Tibial artery (tissue), 4 donors: ENCODE measurements at places on chromosomes 6 and 20.
A peak's percentile ranks its signal among the peaks of the same experiment; 100 is the strongest.

DNA sequence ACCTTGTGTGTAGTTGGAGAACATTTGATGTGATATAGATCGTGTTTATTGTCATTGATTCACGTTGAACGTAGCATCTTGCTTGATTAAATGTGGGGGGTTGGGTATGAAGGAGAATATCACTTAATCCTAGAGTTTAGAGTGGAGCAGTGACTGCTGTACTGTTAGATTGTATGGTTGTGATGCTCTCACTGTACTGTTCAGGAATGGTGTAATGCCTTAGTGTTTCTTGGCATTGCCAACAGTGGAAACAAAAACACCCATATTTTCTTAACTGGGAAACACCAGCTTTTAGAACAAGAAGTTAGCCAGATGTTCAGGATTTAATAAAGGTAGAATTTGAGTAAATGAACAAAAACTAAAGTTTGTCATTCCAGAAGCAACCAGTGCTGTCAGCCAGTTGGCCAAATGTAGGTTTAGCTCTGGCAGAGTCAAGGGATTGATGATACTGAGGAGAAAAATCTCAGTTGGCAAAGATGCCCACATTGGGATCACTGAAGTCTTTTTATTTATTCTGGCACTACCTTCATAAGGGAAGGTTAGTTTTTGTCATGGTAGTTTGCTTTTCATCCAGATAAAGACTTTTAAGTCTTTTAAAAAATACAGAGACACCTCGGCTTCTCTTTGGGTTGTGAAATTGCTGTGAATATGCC, 129.9 kb downstream of the JARID2 start:
- DNase-seq, result no peak
- no peak overlapping the region for H3K4me3 ChIP-seq
- no peaks in the 10 kb centered on the region for H3K27me3 ChIP-seq
- no peaks in the 10 kb centered on the region for H3K36me3 ChIP-seq
- peaks cover 15% of the 10 kb centered on the region for H3K4me1 ChIP-seq
- no peak overlapping the region for H3K27ac ChIP-seq

- H3K27ac ChIP-seq, result no peak overlapping the region
- DNase-seq, result peak; percentile 34
- H3K27me3 ChIP-seq, result peaks cover 22% of the 10 kb centered on the region
- H3K36me3 ChIP-seq, result no peaks in the 10 kb centered on the region
- no peaks in the 10 kb centered on the region for H3K4me1 ChIP-seq
- no peak overlapping the region for H3K4me3 ChIP-seq
Measured at GRCh38 chr20:32965581-32966373, 38.5 kb downstream of the SUN5 start.

- peak overlapping the region; percentile 98 for H3K27ac ChIP-seq
- no peaks in the 10 kb centered on the region for H3K36me3 ChIP-seq
- DNase-seq, result no peak
- no peak overlapping the region for H3K4me3 ChIP-seq
- H3K27me3 ChIP-seq, result no peaks in the 10 kb centered on the region
- H3K4me1 ChIP-seq, result no peaks in the 10 kb centered on the region
Measured at GRCh38 chr6:52566201-52566600, 10.7 kb downstream of the TRAM2 start.

GRCh38 chr6:126632271-126632670, 292.4 kb downstream of the CENPW start:
- H3K36me3 ChIP-seq, result no peaks in the 10 kb centered on the region
- H3K4me3 ChIP-seq, result no peak overlapping the region
- no peak for DNase-seq
- no peaks in the 10 kb centered on the region for H3K4me1 ChIP-seq
- no peaks in the 10 kb centered on the region for H3K27me3 ChIP-seq
- H3K27ac ChIP-seq, result no peak overlapping the region

DNA sequence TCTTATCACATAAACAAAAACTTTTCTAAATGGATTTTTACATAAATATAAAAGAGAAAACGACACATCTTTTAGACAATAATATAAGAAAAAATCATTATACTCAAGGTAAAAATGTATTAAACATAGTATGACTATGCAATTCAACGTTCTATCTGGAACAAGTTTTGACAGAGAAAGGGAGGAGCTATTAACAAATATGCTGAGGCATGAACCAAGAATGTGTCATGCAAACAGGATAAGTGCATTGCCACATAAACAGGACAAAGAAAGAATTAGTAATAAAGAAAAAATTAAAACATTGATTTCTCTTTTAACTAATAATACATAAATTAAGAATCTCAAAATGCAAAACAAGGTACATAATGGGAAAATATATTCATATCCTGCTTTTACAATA, 1353.4 kb upstream of the GJE1 start:
- no peaks in the 10 kb centered on the region for H3K4me1 ChIP-seq
- no peak for DNase-seq
- no peak overlapping the region for H3K27ac ChIP-seq
- H3K36me3 ChIP-seq, result no peaks in the 10 kb centered on the region

DNA sequence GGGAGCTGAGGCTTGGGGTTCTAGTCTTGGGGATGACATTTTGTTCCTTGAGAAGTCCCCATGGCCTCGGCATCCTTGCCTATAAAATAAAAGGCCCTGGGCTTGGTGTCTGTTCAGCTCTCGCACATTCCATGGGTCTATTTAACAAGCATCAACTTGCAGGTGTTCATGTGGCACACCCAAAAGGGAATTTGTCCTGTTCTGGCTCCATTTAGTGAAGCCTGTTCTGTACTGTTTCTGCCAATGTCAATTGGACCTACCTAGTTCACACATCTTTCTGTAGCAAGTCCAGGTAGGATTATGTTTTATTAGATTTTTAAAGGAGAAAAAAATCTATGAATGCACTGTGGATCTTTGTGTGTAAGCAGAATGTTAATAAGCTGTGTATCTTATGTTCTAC, 262.0 kb downstream of the HIVEP2 start:
- no peak for DNase-seq
- H3K4me1 ChIP-seq, result no peaks in the 10 kb centered on the region
- H3K27ac ChIP-seq, result no peak overlapping the region

DNA sequence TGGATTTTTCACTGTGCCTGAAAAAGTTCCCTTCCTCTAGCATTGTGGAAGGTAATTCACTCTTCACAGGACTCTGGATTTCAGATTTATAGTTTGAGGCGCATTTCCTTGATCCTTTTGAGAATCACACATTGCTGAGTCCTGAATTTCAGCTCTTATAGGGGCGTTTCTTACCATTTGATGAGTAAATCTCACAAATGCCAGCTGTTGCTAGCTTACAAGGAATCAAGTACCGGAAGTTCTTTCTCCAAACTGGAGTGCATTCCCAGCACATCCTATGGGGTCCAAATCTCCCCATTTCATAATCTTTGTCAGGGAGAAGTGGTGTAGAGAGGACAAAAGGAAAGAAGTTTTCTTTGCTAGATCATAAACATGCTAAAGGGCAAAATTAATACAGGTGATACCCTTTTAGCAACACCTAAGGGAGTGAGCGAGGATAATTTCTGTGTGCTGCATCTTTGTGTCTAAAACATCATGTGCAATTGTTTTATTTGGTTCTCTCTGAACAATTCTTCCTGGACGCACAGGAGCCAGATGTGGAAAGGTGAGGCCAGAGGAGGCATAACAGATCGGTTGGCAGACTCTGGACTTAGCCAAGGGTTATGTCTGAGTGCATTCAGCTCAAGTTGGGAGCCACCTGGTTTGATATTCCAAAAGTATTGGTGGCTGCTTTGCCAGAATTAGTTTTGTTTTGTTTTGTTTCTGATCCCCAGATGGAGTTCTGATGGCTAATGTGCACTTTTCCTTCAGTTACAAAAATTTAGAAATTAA, 37.4 kb upstream of the EYA2 start:
- H3K27me3 ChIP-seq, result peaks cover under 1% of the 10 kb centered on the region
- no peak for DNase-seq

DNA sequence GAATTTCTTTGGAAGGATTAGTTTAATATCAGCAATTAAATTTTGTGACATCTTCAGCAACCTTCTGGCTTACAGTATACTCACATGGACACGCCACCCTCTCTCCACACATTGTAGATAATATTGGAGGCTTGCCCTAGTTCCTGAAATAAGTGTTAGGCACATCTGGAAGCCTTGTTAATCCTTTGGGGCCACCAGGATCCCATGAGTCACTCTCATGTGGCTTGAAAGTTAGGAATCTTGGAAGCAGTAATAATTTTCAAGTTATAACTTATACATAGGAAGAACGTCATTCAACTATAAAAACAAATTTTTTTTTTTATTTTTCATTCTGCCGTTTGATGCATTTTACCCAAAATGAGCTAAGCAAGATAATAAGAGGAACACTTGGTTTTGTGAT, 20.5 kb downstream of the LAMA4 start:
- no peaks in the 10 kb centered on the region for H3K27me3 ChIP-seq
- no peaks in the 10 kb centered on the region for H3K36me3 ChIP-seq
- H3K27ac ChIP-seq, result peak overlapping the region; percentile 65
- H3K4me1 ChIP-seq, result peaks cover 75% of the 10 kb centered on the region
- no peak for DNase-seq

GRCh38 chr6:110481081-110481480, 4.7 kb upstream of the SLC22A16 start:
- no peaks in the 10 kb centered on the region for H3K27me3 ChIP-seq
- no peak overlapping the region for H3K4me3 ChIP-seq
- no peak overlapping the region for H3K27ac ChIP-seq
- peaks cover 6% of the 10 kb centered on the region for H3K4me1 ChIP-seq

DNA sequence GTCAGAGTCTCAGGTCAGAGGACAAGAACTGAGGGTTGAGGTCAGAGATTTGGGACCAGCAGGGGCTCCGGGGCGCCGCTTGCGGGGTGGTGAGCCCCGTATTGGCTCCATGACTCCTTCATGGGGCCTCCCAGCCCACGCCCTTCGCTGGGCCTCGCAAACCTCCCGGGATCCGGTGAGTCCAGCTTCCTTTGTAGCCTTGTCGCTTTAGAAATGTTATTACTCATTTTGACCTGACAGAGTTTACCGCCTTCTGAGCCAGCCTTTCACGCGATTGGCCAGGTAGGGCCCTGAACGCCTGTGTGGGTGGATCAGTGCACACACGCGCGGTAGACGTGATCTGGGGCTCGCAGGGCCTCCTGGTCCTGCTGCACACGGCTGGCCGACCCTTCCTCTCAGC, 181.1 kb downstream of the ERMARD start:
- no peak overlapping the region for H3K4me3 ChIP-seq
- no peaks in the 10 kb centered on the region for H3K36me3 ChIP-seq
- DNase-seq, result no peak
- no peak overlapping the region for H3K27ac ChIP-seq
- no peaks in the 10 kb centered on the region for H3K4me1 ChIP-seq
- no peaks in the 10 kb centered on the region for H3K27me3 ChIP-seq

- no peaks in the 10 kb centered on the region for H3K4me1 ChIP-seq
- H3K27me3 ChIP-seq, result no peaks in the 10 kb centered on the region
- no peak for DNase-seq
- no peaks in the 10 kb centered on the region for H3K36me3 ChIP-seq
- H3K27ac ChIP-seq, result no peak overlapping the region
- no peak overlapping the region for H3K4me3 ChIP-seq
Measured at GRCh38 chr6:166058064-166058739, 109.4 kb downstream of the TBXT start.

DNA sequence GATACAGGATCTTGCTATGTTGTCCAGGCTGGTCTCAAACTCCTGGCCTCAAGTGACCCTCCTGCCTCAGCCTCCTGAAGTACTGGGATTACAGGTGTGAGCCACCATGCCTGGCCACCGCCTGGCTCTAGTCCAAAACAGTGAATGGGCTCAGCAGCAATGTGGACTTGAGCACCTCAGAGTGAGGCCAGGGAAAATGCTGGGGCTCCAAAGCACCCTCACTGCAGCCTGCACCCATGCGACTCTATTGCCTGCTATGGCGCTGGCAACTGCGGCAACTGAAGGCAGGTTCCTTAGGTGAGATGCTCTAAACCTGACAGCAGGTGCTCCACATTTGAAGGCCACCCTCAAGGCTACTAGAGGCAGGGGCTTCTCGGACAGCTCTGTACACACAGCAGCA, 26.5 kb downstream of the MAP1LC3A start:
- peaks cover 48% of the 10 kb centered on the region for H3K36me3 ChIP-seq
- no peak for DNase-seq
- peaks cover 19% of the 10 kb centered on the region for H3K4me1 ChIP-seq
- H3K4me3 ChIP-seq, result no peak overlapping the region

DNA sequence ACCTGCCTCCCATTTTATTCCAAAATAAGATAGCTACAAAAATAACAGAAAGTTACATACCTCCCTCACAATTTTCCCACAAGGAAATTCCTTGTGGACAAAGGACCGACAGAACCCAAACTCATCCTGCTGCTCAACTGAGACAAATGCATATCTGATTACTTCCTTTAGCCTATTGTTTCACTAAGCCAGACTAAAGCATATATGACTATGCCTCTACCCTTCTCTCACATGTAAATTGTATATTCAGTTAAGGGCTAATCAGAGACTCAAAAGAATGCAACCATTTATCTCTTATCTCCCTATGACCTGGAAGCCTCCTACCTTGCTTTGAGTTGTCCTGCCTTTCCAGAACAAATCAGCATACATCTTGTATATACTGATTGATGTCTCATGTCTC, 72.1 kb downstream of the MANEA start:
- no peak overlapping the region for H3K27ac ChIP-seq
- no peaks in the 10 kb centered on the region for H3K4me1 ChIP-seq
- no peaks in the 10 kb centered on the region for H3K36me3 ChIP-seq
- H3K4me3 ChIP-seq, result no peak overlapping the region
- H3K27me3 ChIP-seq, result no peaks in the 10 kb centered on the region

GRCh38 chr20:12014276-12014675, 96.6 kb downstream of the BTBD3 start:
- H3K4me1 ChIP-seq, result peaks cover 4% of the 10 kb centered on the region
- H3K4me3 ChIP-seq, result no peak overlapping the region
- no peaks in the 10 kb centered on the region for H3K36me3 ChIP-seq

DNA sequence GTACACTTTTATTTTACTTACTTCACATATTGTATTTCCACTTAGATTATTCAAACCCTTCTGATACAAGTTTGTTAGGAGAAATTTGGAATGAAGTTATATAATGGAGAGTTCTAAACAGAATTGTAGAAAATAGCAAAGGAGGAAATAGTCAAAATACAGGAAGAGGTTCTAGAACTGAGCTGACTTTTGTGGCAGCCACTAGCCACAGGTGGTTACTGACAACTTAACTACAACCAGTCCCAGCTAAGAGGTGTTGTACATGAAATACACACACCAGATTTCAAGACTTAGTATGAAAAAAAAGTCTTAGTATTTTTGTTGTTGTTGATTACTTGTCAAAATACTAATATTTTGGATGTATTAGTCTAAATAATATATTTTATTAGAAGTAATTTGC, 727.4 kb upstream of the CITED2 start:
- no peak overlapping the region for H3K4me3 ChIP-seq
- H3K27me3 ChIP-seq, result no peaks in the 10 kb centered on the region
- H3K4me1 ChIP-seq, result peaks cover 43% of the 10 kb centered on the region
